Effector memory CD8-positive, alpha-beta T cell (primary cell): ENCODE measurements at places on chromosomes 5 and 9.
A peak's percentile ranks its signal among the peaks of the same experiment; 100 is the strongest.

GRCh38 chr5:118468085-118468484 lies 520.3 kb downstream of the DTWD2 start:
- DNase-seq, result no peak

DNA sequence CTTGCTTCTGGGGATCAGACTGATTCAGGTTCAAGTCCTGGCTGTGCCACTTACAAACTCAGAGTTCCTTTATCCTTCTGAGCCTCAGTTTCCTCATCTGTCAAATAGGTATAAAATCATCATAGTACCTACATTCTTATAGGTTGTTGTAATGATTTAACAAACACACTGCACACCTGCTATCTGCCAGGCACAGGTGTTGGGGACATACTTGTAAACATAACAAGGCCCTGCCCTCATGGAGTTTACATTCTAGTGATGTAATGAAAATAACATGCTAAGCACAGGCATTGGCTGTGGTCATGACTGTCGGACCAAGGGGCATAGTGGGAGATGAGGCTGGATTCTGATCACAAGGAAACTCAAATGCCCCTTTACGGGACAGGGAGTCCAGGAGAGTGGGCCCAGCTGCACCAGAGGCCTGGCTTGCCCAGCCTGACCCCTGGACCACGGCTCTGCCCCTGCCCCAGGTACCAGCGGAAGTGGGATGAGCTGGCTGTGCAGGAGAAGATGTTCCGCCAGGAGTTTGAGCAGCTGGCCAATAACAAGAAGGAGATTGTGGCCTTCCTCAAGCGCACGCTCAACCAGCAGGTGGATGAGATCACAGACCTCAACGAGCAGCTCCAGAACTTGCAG lies 2.3 kb downstream of the CFAP157 start:
- no peak for DNase-seq

GRCh38 chr9:136141682-136142413 lies 23.2 kb upstream of the TMEM250 start:
- no peak for DNase-seq

- DNase-seq, result no peak
These were observed 35.0 kb upstream of the PCSK5 start for GRCh38 chr9:75855509-75855908.

DNA sequence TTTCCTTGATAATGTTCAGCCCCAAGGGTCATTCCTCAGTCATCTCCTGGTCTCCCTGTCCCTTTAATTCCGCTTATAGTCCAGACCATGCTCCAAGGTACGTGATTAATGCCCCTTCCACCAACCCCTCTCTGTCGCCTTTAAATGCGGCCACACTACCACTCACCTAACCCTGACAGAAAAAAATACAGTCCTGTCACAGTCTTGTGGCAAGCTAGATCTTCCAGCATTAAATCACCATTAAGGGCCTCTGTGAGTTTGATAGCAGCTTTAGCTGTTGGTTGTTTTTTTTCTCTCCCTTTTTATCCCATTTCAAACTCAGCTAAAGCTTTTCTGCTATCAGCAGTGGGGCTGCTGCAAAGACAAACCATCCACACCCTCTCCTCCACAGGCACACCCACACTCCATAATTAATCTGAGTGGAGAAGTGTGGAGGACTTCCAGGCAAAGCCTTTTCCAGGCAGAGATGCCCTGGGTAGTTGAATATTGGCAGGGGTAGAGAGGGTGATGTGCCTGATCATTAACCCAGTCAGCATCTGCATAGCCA lies 522.7 kb upstream of the CLINT1 start:
- no peak for DNase-seq

- no peak for DNase-seq
These were observed 608.1 kb downstream of the PDE4D start for GRCh38 chr5:59285300-59286016.

- DNase-seq, result no peak
These were observed 10.7 kb downstream of the SLC35A4 start for GRCh38 chr5:140575309-140575708.

DNA sequence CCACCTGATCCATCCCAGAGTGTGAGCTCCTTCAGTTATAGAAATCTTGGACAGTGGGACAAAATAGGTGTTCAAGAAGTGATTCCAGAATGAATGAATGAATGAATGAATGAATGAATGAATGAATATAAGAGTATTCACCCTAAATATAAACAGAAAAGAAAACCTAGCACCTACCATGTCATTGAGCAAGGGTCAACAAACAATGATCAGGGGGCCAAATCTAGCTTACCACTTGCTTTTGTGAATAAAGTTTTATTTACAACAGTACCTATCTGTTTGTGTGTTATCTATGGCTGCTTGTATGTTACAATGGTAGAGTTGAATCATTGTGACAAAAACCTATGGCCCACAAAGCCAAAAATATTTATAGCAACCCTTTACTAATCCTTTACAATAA lies 43.9 kb upstream of the CEP78 start:
- DNase-seq, result no peak

DNA sequence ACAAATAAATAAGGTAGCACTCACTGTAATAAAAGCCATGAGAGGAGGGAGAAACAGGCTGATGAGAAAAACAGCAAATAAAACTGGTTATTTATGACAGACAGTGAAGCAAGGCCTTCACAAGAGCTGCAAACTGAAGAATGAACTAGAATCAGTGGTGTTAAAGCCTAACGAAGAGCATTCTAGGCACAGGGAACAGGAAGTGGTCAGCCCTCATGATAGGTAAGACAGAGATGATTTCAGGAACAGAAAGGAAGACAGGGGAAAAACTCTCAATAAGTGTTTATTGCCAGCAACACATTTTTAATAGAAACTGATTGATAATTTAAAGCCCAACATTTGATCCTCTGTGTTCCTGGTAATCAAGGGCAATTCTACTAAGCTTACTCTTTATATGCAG lies 124.5 kb downstream of the EDIL3 start:
- DNase-seq, result no peak

- DNase-seq, result no peak
These were observed 138.6 kb upstream of the PPP2R2B start for GRCh38 chr5:147017191-147017590.

- DNase-seq, result no peak
These were observed 12.1 kb downstream of the RGS14 start for GRCh38 chr5:177369645-177370440.

GRCh38 chr9:30995956-30996738 lies 1388.3 kb upstream of the ACO1 start:
- no peak for DNase-seq

GRCh38 chr5:155767470-155767869 lies 559.5 kb upstream of the SGCD start:
- DNase-seq, result peak; percentile 12

- no peak for DNase-seq
These were observed 28.8 kb upstream of the CDC23 start for GRCh38 chr5:138241688-138242571.

DNA sequence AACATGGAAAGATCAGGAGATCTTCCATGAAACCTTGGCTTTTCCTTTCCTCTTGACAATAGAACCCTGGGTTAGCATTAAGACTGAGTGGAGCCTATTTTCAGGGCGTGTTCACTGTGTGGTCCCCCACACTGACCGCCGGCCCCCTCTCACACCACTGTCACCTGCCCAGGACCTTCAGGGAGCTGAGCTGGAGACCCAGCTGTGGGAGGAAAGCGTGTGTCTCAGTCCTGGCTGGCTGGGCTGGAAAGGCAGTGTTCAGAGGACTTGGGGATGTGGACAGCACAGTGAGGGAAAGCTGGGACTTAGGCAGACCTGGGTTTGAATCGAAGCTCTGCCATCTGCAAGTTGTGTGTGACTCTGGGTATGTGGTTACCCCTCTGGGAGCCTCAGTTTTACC lies 268.1 kb downstream of the NSG2 start:
- no peak for DNase-seq

DNA sequence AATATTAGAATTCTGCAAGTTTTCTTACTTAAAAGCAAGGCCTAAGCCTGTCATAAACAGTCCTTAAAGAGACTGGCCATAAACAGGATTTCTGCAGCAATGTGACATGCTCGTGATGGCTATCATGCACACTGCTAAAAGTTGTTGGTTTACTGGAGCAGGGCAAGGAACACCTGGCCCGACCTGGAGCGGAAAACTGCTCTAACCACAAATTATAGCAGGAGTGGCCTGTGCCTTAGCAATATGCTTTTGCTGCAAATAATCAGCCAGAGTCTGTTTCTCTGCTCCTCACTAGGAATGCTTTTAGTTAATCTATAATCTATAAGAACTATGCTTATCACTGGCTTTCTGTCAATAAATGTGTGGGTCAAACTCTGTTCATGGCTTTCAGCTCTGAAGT lies 322.9 kb upstream of the RPS23 start:
- no peak for DNase-seq

GRCh38 chr5:5544094-5544663 lies 121.7 kb downstream of the ICE1 start:
- DNase-seq, result no peak

GRCh38 chr9:126160067-126160853 lies 166.4 kb upstream of the MVB12B start:
- DNase-seq, result no peak
